Gastrocnemius medialis (tissue), 4 donors: ENCODE measurements at places on chromosomes 2 and 18. TPM values are rescaled to one million over a fixed set of nuclear protein-coding genes. Genes with fewer than 3 reads are reported as not detected.

DNA sequence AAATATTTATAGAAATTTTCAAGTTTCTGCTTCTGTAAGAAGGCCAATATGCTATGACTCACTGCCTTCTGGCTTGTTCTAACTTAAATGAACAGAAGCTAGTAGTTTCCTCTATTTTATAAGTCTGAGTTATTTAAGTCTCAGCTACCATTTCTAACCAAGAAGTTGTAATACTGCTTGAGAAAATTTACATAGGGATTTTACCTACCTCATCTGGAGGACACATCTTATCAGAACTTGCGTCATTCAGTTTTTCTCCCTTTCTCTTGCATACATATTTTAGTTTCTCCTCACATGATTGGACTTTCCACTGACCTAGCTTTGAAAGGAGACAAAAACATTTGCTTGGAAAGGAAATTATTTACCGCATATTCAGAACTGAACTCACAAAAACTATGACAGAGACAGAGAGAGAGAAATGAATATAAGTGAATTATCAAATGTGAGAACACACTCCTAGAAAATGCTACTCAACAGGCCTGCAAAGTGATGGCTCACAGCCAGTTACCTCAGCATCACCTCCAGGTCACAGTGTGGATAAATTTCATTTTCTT is 81.1 kb upstream of the CD302 start:
- no peak overlapping the region for H3K27ac ChIP-seq
- DNase-seq, result no peak
- H3K4me1 ChIP-seq, result no peaks in the 10 kb centered on the region
- no peak overlapping the region for H3K4me3 ChIP-seq
- H3K27me3 ChIP-seq, result no peaks in the 10 kb centered on the region

GRCh38 chr2:218368621-218369153 is 12.0 kb downstream of the CATIP start:
- peak overlapping the region; percentile 87 for H3K27ac ChIP-seq
- no peaks in the 10 kb centered on the region for H3K27me3 ChIP-seq
- H3K4me3 ChIP-seq, result no peak overlapping the region

- H3K4me3 ChIP-seq, result no peak overlapping the region
- no peak overlapping the region for H3K27ac ChIP-seq
- H3K27me3 ChIP-seq, result no peaks in the 10 kb centered on the region
- H3K36me3 ChIP-seq, result no peaks in the 10 kb centered on the region
- no peaks in the 10 kb centered on the region for H3K4me1 ChIP-seq
Measured at GRCh38 chr2:573805-574392, 103.3 kb downstream of the TMEM18 start.

DES gene
- 19,008 TPM for total RNA-seq

KCNS3 gene
- total RNA-seq, result 25.8 TPM
